T1000 (cell line): ENCODE measurements at places on chromosomes 12 and 14.

GRCh38 chr12:45389426-45389825 lies 173.5 kb downstream of the ANO6 start:
- no peak for DNase-seq

DNA sequence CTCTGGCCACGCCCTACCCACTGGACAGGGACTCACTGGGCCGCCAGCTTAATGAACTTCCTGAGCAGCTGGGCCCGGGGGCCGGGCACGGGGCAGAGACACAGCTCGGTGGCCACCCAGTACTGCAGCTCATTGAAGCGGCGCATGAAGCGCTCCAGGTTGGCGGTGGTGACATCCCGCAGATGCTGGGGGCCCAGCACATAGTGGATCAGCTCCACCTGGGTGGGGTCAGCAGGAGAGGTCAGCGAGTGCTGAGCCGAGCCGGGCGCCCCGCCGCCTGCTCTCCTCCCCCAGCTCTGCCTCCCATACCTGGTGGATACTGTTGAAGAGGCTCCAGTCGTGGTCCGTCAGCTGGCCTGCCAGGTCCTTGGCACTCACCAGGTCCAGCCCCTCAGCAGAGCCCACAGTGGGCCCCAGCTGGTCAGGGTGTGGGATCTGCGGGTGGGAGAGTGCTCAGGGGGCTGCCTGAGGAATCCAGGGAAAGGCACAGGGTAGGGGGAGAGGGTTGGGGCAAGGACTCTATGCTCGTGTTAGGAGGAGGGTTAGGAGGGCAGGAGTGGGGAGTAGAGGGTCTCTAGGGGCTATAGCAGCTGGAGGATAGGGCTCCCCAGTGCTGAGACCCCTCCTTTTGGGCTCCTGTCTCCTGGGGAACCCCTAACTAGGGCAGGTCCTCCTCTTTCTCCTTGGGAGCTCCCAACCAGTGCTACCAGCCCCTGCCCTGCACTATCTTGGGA lies 15.5 kb upstream of the ENDOU start:
- no peak for DNase-seq

DNA sequence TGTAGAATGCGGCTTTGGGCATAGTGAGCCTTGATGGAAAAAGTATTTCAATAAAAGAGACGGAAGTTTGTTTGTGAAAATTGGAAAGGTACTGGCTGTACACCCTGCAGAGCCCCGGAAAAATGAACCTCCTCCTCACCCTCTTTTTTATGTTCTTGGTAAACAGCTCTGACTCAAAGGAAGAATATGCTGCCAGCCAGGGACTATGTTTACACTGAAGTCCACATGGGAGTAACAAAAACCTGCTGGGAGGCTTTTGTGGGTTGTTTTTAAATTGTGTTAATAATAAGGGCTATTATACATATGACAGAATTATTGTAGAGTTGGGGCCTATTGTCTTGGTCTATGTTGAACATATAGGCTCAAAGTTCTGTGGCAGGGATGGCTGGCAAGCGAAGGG lies 70.7 kb downstream of the TTC8 start:
- DNase-seq = peak; percentile 35

GRCh38 chr14:55482936-55483605 lies 42.7 kb upstream of the TBPL2 start:
- no peak for DNase-seq

GRCh38 chr12:104049903-104050356 lies at the start of gene GLT8D2:
Gene GLT8D2, minus strand, starts transcription at chr12:104050187. Its CDS starts 30,539 bp downstream, at chr12:104019648.
- peak; percentile 34 for DNase-seq

DNA sequence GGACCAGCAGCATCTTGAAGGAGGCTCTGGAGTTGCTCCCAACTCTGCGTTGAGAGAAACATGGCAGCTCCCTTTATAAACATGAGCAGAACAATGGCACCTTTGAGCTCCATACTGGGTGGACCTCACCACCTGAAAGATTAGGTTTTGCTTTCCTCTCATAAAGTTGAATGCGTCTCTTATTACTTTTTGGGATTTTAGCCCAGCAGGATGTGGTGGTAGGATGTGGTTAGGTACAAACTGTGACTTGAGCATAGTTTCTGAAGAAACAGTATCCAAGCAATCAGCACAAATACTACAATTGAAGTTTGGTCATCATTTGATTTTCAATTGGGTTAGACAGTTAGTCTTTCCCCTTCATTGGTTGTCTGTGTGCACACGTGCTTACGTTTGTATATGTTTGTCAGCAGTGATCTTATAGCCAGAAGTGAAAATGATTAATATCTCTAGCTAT lies at the start of gene PRR4:
PRR4 (minus strand) TSS at position 51 of the 454 bp plus-strand sequence; CDS start at position 13, 38 bp downstream.
- DNase-seq = no peak

DNA sequence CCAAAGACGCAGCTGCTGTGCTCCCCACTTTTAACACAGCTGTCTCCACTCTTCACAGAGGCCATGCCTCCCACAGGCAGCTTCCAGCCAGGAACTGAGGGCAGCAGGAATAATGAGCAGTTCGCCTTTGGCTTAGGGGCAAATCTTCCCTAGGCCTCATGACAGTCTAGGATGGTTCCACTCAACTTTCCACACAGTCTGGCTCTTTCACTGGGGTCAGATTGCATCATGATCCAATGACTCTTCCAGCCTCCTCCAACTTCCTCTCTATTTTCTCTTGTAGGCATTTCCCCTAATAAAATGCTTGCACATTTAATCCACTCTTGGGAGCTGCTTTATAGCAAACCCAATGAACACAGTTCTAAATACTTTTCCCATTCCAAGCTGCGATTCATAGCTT lies 271.6 kb upstream of the ATP2B1 start:
- DNase-seq = peak; percentile 18

GRCh38 chr14:102568115-102568614 lies 24.3 kb upstream of the RCOR1 start:
- DNase-seq = no peak
